NCI-H187 treated with DMSO at 0.1 percent for 48 hours (cell line): ENCODE measurements at places on chromosomes 2 and 18.

DNA sequence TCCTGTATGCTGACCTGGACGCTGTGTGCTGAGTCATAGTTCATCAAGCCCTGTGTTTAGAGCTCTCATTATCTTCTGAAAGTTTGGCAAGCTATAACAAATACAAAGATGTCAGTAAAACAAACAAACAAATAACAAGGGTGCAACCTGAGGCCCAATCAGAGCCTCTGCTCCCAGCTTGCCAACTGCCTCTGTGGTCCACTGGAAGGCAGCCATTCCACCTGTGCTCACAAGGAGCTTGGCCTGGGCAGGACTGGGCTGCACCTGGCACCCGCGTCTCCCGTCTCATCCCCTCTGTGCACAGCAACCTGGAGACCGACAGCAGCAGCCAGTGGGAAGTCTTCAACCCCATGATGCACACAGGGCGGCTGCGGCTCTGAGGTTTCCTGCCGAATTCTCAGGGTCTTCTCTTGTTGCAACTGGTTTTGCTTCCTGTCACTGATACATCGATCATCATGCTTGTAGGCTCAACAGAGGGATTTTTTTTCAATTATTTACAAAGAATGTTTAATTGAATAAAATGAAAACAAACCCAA, 97.8 kb downstream of the TMEM18 start:
- no peak for DNase-seq

DNA sequence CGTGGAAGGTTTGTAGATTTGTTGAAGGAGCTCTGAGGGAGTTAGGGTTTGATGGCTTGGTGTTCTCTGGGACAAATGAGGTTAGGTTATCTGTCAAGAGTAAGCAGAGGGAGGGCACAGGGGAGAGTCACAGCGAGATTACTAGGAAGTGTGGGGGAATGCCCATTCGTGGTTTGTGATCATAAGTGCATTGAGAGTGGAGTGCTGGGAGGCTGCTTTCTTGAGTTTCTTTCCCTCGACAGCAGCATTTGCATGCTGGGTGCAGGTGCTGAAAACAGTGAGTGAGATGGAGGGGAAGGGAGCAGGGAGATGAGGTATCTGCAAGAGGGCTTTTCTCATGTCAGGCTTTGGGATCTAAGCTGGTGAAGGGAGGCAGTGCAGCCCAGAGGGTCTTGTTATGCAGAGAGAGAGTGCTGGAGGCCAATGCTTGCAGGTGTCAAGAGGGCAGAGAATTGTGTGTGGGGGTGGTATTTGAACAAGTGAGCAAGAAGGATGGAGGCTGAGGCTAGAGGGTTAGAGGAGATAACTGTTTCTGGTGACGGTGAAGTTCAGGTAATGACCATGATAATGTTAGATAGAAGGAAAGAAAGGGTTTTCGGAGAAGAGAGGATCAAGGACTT, 8.8 kb downstream of the RALB start:
- no peak for DNase-seq

- DNase-seq, result no peak
These were observed 660.7 kb upstream of the CNTNAP5 start for GRCh38 chr2:123364243-123364896.

DNA sequence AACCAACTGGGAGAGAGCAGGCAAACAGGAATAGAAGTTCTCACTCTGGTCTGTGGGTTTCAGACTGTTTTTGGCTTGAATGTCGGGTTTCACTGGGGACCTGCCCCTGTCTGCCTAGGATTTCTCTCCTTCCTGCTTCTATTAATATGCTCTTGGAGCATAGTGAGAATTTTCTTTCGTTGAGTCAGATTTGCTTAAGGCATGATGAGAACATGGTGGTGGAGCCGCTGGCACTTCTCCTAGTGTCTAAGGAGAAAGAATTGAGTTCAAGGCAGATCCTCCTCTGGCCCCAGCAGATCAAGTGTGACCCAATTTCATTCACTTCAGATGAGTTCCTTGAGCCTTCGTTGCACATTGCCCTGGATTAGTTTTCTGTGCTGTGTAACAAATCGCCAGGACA, 103.9 kb upstream of the HS6ST1 start:
- no peak for DNase-seq

DNA sequence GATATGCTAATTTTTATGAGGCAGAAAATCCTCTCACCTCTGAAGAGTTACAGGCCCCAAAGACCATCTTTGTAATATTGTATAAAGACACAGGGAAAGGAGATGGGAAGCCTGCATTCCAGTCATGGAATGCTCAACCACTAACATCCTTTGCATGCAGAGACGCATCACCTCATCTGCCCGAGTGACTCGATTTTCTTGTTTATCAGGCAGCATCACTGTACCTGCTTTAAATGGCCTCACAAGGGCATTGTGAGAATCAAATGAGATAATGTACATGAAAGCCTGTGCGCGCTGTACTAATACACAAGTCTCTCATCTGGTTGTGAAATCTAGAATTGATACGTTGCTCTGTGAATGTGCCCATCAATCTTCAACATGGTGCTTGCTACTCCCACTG, 10.2 kb upstream of the TMEM247 start:
- DNase-seq, result no peak

DNA sequence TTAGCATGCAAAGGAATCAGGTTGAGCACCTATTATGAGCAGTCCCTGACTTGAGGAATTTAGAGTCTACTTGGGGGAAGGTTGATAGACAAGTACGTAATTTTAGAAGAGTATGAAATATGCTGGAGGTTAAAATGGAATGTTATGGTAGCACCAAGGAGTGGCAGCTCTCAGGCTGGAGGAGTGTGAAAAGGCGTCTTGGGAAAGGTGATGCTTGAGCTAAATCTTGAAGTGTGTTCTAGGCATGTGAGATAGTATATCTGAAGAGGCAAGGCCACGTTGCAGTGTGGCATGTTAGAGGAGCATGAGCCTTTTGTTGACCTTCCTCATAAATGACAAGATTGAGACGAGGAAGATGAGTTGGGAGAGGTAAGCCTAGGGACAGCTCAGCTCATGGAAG, 39.3 kb downstream of the ADAM23 start:
- DNase-seq, result no peak

DNA sequence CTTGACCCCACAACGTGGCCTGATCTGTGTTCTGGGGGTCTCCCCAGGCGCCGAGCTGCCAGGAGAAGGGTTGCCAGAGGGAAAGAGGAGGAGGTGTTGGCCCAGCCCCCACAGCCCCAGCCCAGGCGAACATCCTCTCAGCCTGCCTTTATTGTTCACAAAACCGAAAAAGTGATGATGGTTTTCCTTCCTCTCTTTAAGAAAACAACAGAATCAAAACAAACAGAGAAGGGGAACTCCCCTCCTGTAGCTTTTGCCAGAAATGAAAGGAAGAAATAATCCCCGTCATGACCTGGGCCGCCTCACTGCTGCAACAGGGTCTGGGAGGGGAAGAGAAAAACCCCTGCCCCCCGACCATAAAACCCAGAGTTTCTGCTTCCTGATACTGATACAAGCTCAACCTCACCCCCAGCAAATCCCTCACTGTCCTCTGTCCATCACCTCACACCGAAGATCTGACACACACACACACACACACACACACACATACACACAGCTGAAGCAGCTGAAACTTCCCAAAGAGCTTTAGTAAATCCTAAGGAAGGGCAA, 52.0 kb downstream of the ZFP36L2 start:
- no peak for DNase-seq

GRCh38 chr2:141714496-141714895, 416.3 kb downstream of the LRP1B start:
- DNase-seq, result no peak

DNA sequence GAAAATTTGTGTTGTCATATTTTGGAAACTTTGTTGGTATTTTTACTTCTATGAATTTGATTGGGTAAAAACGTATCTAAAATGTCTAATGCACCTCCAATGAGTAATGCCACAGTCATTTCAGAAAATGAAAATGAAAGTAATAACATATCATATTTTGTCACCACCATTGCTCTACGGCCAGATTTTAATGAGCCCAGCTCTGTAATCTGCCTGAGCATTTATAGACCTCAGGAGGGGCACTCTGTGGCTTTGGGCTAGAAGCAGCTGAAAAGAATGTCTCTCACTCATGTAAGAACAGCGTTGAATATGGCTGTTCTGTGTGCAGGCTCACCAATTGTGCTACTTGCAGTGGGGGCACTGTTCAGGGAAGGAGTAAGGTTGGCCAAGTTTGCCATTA, 32.7 kb upstream of the ABCA12 start:
- DNase-seq, result no peak

DNA sequence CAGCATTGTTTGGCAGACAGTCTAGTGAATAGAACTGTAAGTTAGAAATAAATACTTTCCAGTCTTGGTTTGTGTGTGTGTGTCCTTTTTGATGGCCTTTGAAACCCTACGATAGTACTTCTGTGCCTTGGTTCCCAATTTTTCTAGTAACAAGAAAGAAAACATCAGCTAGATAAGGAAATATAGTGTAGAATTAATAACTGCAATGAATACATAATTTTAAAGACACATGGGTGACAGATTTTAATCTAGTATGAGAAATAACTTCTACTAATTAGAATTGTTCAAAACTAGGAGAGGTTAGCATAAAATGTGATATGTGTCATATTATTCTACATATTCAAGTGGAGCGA, 44.5 kb upstream of the NEMP2 start:
- no peak for DNase-seq

GRCh38 chr2:102050854-102051391, 59.2 kb downstream of the IL1R2 start:
- DNase-seq, result no peak

- peak; percentile 2 for DNase-seq
These were observed 22.3 kb upstream of the CAVIN2 start for GRCh38 chr2:191869178-191869577.
